ENCODE measurements at places on chromosomes 12 and 14. TPM values are rescaled to one million over a fixed set of nuclear protein-coding genes. Genes with fewer than 3 reads are reported as not detected.

- H3K4me3 ChIP-seq = no peak overlapping the region
- no peak overlapping the region for H3K27ac ChIP-seq
- DNase-seq = no peak
- no peaks in the 10 kb centered on the region for H3K36me3 ChIP-seq
- no peaks in the 10 kb centered on the region for H3K27me3 ChIP-seq
- no peaks in the 10 kb centered on the region for H3K4me1 ChIP-seq
Observed at GRCh38 chr12:5166976-5167375, 123.3 kb downstream of the KCNA5 start.

DNA sequence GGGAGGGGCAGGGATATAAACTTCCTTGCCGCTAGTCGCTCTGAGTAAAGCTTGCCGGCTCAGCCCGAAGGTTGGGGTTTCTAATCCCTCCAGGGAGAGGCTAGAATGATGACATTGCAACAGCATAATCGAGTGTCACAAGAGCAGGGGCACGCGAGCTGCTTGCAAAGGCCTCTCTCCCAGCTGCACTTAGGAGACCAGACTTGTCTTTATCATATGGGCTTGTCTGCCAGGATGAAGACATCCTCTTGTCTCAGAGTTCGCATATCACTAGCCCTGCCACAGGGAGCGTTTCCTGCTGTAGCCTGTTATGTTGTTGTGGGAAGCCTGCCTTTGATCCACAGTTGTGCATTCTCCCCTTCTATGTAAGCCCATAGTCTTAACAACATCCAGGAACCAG lies 180.0 kb downstream of the ESR2 start:
- peak overlapping the region; percentile 57 for H3K27ac ChIP-seq
- DNase-seq = no peak
- H3K4me3 ChIP-seq = no peak overlapping the region
- H3K4me1 ChIP-seq = peaks cover 6% of the 10 kb centered on the region
- peaks cover 60% of the 10 kb centered on the region for H3K36me3 ChIP-seq

GRCh38 chr12:26473291-26473690 lies 277.9 kb downstream of the SSPN start:
- H3K36me3 ChIP-seq = peaks cover 18% of the 10 kb centered on the region
- H3K27ac ChIP-seq = no peak overlapping the region
- DNase-seq = no peak
- H3K4me1 ChIP-seq = peaks cover 4% of the 10 kb centered on the region
- H3K4me3 ChIP-seq = no peak overlapping the region

The RNFT2 gene
- total RNA-seq = 11.9 TPM

The LRFN5 gene
- total RNA-seq = not detected

The BAZ2A gene
- total RNA-seq = 92.2 TPM
